ENCODE measurements at places on chromosomes 1 and 21. TPM values are rescaled to one million over a fixed set of nuclear protein-coding genes. Genes with fewer than 3 reads are reported as not detected.

DNA sequence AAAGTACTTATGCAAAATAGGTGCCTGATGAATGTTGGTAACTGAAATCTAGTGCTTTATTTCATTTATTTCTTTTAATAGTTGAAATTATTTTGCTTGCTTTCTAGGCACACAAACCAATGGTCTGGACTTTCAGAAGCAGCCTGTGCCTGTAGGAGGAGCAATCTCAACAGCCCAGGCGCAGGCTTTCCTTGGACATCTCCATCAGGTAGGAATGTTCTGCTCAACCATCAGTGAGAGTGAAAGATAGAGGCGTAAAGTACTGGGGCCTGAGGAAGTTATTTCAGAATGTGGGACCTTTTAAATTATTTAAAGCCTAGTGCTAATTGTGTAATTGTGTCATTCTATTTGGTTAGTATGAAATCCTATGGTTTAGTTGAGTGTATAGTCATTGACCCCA is 144.7 kb downstream of the POU2F1 start:
- H3K27ac ChIP-seq: no peak overlapping the region
- no peak overlapping the region for H3K4me3 ChIP-seq
- peaks cover 15% of the 10 kb centered on the region for H3K4me1 ChIP-seq
- H3K27me3 ChIP-seq: no peaks in the 10 kb centered on the region

Gene CEP104
- 59.0 TPM for total RNA-seq

DNA sequence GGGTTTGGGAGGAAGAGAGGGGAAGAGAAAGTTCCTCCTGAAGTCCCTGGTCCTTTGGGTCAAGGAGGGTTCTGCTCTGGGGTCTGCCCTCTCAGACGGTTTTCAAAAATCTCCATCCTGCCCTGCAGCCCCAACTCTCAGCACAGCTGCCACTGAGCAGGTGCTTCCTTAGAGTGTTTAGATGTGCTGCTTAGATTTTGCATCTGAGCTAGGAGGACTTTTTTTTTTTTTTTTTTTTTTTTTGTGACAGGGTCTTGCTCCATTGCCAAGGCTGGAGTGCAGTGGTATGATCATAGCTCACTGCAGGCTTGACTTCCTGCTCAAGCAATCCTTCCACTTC is 324.9 kb upstream of the POU3F1 start:
- no peak for DNase-seq
- H3K36me3 ChIP-seq: peaks cover 2% of the 10 kb centered on the region
- no peak overlapping the region for H3K27ac ChIP-seq
- H3K4me1 ChIP-seq: no peaks in the 10 kb centered on the region
- peaks cover 22% of the 10 kb centered on the region for H3K27me3 ChIP-seq

GRCh38 chr1:111647736-111648135 is 28.1 kb downstream of the RAP1A start:
- H3K36me3 ChIP-seq: peaks cover 36% of the 10 kb centered on the region
- DNase-seq: no peak
- peak overlapping the region; percentile 92 for H3K27ac ChIP-seq
- H3K27me3 ChIP-seq: no peaks in the 10 kb centered on the region
- peaks cover 86% of the 10 kb centered on the region for H3K4me1 ChIP-seq
- H3K4me3 ChIP-seq: peak overlapping the region; percentile 69

GRCh38 chr1:210294999-210295745 is 33.5 kb upstream of the HHAT start:
- no peak overlapping the region for H3K4me3 ChIP-seq
- H3K27ac ChIP-seq: no peak overlapping the region

Gene PTPRC
- 970 TPM for total RNA-seq

DNA sequence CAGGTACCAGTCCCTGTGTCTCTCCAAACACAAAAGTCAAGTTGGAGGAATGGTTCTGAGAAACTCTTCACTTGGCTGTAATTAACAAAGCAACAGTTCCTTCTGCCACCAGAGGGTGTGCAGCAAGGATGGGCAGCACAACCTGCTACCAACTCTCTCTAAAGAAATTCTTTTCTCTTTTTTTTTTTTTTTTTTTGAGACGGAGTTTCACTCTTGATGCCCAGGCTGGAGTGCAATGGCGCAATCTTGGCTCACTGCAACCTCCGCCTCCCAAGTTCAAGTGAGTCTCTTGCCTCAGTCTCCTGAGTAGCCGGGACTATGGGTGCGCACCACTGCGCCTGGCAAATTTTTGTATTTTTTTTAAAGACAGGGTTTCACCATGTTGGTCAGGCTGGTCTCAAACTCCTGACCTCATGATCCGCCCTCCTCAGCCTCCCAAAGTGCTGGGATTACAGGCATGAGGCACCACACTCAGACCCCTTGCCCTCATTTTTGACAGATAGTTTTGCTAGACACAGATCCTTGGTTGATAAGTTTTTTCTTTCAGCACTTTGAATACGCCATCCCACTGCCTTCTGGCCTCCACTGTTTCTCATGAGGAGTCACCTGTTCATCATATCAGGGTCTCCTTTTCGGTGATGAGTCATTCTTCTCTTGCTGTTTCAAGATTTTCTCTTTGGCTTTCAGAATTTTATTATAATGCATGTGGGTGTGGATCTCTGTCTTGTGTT is 12.1 kb upstream of the DEGS1 start:
- H3K36me3 ChIP-seq: no peaks in the 10 kb centered on the region
- peak; percentile 22 for DNase-seq
- no peaks in the 10 kb centered on the region for H3K27me3 ChIP-seq
- peak overlapping the region; percentile 39 for H3K27ac ChIP-seq
- H3K4me1 ChIP-seq: peaks cover 37% of the 10 kb centered on the region

DNA sequence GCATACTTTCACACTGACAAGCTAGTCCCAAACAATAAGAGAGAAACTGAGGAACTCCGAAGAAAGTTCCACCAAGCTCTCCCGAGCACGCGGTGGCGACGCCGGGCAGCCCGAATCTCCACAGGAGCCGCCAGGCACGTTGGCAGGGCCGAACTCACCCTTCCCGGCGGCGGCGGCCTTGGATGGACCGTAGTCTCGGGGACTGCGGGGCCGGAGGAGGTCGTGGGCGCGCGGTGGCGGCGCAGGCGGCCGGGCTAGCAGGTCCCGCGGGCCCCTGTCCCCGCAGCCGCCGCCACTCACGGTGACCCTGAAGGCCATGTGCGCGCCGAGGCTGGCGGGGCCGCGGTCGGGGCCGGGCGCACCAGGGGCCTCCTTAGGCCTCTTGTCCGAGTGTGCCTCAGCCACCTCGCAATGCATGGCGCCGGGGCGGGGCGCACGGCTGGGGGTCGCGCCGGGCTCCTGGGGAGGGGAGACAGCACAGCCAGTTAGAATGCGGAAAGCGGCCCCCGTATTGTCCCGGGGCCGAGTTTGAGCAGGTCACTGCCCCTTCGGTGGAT is 1.2 kb downstream of the GLIS1 start:
- peaks cover 6% of the 10 kb centered on the region for H3K36me3 ChIP-seq
- H3K27me3 ChIP-seq: peaks cover 51% of the 10 kb centered on the region
- no peaks in the 10 kb centered on the region for H3K4me1 ChIP-seq
- no peak overlapping the region for H3K27ac ChIP-seq
- no peak for DNase-seq
- H3K4me3 ChIP-seq: peak overlapping the region; percentile 73

Gene HES5
- not detected for total RNA-seq

DNA sequence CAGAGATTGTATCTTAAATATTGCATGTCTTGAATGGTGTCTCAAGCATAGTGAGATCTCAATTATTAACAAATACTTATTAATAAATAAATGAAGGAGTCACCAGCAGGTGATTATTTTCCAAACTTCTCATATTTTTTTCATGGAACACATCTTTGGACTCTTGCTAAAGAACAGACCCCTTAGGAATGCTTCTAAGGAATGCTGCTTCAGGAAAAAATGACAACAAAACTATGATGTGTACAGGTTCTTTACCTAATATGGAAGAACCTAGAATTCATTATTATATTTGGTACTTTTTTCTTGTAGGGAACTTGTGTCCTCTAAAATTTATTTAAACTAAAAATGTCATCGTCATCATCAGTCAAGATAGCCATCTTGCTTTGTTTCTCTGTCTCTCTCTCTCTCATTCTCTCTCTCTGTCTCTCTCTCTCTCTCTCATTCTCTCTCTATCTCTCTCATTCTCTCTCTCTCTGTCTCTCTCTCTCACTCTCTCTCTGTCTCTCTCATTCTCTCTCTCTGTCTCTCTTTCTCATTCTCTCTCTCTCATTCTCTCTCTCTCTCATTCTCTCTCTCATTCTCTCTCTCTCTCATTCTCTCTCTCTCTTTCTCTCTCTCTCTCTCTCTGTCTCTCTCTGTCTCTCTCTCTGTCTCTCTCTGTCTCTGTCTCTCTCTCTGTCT is 63.0 kb upstream of the ETS2 start:
- H3K27me3 ChIP-seq: no peaks in the 10 kb centered on the region
- no peaks in the 10 kb centered on the region for H3K36me3 ChIP-seq
- DNase-seq: no peak
- H3K27ac ChIP-seq: no peak overlapping the region

- H3K36me3 ChIP-seq: no peaks in the 10 kb centered on the region
- peaks cover 18% of the 10 kb centered on the region for H3K4me1 ChIP-seq
- H3K27me3 ChIP-seq: no peaks in the 10 kb centered on the region
- no peak overlapping the region for H3K27ac ChIP-seq
- H3K4me3 ChIP-seq: no peak overlapping the region
These were observed 164.8 kb upstream of the COL6A1 start for GRCh38 chr21:45816794-45817193.

GRCh38 chr1:160636076-160636475 is 10.8 kb downstream of the SLAMF1 start:
- DNase-seq: no peak
- no peak overlapping the region for H3K27ac ChIP-seq
- no peaks in the 10 kb centered on the region for H3K27me3 ChIP-seq
- no peak overlapping the region for H3K4me3 ChIP-seq
- H3K4me1 ChIP-seq: peaks cover 54% of the 10 kb centered on the region
- H3K36me3 ChIP-seq: no peaks in the 10 kb centered on the region
